ENCODE measurements at places on chromosomes 1 and 21.
A peak's percentile ranks its signal among the peaks of the same experiment; 100 is the strongest.

GRCh38 chr1:165444897-165445370 lies at the start of gene RXRG:
TSS of gene RXRG (minus strand) at chr1:165445126. CDS start at chr1:165444893, 233 bp downstream.
- ATAC-seq: peak; percentile 28

DNA sequence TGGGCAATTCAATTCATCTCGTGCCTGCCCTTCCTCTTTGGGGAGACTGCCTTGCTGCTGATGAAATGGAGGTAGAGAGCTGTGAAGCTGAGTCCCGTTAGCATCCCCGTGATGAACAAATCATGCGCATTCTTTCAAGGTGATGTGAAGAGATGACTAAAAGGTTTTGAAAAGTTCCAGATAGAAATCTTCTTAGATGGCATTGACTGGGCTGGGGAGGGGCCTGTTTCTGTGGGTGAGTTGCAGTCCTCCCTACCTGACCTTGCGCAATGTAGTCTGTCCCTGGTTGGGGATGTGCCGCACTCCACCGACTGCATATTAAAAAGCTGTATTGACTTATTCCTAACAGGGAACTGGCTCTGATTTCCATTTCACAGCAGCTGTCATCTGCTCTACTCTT lies 49.6 kb downstream of the ST6GALNAC3 start:
- ATAC-seq: no peak

DNA sequence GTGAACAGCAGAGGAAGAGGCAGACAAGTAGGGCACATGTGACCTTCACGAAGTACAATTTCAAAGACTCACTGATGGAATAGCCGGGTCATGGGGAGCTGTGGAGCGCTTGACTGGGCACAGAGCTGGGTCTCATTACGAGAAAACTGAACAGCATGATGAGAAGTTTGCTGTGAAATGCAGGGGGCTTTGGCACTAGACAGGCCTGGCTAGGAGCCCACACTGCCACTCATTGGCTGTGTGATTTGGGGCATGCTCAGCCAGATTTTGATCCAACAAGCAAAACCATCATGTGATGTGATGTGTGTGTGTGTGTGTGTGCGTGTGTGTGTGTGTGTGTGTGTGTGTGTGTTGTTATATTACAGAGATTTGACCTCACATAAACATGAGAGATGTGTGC lies 4.9 kb upstream of the IFNGR2 start:
- ATAC-seq: no peak

GRCh38 chr1:75937034-75937433 lies 4.8 kb upstream of the ASB17 start:
- no peak for ATAC-seq

- no peak for ATAC-seq
These were observed 5.2 kb downstream of the ADAMTS4 start for GRCh38 chr1:161193561-161194235.

- ATAC-seq: no peak
These were observed 50.4 kb upstream of the CXADR start for GRCh38 chr21:17462276-17462981.

- ATAC-seq: peak; percentile 77
These were observed 27.4 kb upstream of the COQ8A start for GRCh38 chr1:226912587-226913176.

DNA sequence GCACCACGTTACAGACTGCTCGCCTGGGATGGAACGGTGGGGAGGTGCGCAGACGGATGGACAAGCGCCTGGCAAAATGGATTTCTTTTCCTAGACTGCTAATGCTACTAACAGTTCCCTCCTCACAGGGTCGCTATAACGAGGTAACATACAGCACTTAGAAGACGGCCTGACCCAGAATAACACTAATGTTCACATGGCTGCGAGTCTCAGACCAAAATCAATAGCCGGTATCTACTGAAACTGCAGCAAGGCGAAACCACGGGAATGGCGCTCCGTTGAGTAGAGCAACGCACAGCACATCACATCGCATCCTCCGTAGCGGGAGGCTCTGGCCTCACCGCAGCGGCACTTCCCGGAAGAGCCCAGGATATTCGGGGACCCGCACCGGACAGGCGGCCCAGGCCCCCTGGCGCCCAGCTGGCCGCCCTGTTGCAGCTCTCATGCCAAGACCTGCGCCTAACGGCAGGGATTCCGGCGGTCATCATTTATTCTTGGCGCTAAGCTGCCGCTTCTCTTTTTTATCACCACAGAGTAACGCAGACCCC lies 46.6 kb downstream of the VPS26C start:
- ATAC-seq: peak; percentile 39

DNA sequence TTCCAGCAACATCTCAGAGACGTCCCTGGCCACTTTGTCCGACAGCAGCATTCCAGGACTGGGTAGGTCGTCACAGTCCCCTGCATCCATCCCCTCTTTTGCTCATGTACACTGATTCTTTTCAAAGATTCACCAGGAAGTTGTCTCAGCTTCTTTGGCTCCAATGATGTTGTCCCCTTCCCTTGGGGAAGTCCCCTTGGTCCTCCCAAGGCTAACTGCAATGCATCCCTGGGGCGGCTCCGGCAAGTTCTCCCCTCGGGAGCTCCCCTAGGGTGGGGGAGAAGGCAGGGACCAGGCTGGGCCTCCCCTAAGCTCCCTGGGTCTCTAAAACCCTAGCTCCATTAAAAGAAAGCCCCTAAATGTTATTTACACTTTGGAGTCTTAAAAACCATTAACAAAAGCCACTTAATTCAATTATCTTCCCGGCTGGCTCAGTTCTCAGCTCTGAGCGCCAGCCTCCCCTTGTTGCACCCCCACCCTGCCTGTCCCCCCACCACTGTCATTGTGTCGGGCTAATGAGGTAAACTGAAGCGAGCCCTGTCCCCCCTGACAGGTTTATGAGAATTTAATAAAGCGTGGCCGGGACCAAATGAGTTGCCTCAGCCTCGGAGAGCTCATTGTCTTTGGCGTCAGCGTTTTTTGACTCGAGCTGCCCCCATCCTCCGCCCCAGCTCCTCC lies 25.3 kb downstream of the KNCN start:
- ATAC-seq: no peak

DNA sequence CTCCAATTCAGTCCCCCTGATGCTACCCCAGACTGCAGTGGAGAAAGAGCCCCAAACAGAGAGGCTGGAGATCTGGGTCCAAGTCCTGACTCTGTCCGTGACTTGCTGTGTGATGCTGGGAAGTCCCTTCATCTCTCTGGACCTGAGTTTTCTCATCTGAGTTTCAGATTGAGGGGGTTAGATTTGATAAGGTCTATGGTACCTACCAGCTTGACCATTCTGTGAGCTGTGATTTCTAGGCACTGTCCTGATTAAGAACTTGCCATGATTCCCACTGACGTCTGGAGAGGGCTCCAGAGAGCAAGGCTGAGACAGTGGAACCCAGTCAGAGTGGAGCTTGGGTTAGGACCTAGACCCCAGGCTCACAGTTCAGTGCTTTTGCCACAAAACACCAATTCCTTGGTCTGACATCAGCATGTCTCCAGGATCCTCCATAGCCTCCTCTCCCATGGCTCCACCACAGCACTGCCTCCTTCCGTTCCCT lies 43.8 kb upstream of the DMBX1 start:
- no peak for ATAC-seq

DNA sequence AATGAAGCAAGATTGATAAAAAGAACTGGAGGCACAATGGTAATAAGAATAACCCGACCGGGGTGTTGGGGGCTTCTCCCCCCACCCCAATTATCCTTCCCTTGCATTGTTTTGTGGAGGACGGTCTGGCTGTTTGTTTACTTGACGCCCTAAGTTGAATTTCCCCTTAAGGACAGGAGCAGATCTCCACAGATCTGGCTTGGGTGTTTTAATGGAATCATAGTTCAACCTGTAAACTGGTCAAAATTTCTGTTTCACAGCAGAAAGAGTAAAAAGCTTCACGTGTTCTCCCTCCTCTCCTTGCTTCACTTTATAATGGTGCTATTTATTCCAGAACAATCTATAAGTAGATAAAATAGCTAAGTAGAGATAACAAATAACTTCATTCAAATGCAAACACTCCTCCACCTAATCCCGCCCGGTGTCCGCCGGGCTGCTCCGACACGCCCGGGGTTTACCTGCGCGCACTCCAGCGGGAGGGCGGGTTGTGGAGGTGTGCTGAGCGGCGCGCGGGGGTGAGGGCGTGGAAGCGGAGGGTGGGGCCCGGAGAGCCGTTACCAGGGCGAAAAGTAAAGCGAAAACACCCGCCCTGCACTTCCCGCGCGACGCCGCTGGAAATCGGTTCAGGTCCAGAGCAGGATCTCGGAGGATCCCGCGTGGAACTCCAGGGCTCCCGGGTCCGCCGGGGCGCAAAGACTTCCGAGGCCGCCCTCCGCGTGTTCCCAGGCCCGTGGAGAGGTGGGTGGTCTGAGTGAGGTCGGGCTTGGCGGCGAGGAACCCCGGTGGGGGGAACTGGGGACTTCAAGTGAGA lies 2.0 kb upstream of the ATF3 start:
- ATAC-seq: no peak

DNA sequence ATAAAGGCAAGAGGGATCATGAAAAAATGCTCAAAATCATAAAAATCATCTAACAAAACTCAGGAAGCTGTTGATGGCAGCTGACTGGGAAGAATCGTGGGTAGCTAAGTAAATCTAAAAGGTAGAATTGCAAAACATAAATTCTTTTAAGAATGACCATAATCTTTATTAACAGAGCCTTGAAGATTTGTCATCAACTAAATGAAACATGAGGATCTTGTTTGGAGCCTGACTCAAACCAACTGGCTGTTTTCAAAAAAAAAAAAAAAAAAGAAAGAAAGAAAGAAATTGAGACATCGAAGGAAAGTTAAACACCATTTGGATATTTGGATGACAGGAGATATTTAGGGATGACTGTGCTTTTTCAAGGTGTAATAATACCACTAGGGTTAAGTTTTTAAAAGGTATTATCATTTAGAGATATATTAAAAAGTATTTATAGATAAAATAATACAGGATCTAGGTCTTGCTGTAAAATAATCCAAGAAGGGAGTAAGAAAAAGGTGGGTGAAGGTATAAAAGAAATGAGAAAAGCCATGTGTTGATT lies 48.6 kb downstream of the CD34 start:
- no peak for ATAC-seq

- ATAC-seq: no peak
These were observed 39.4 kb downstream of the ZP4 start for GRCh38 chr1:237851210-237851845.

GRCh38 chr21:27646691-27647090 lies 679.8 kb upstream of the ADAMTS5 start:
- no peak for ATAC-seq

DNA sequence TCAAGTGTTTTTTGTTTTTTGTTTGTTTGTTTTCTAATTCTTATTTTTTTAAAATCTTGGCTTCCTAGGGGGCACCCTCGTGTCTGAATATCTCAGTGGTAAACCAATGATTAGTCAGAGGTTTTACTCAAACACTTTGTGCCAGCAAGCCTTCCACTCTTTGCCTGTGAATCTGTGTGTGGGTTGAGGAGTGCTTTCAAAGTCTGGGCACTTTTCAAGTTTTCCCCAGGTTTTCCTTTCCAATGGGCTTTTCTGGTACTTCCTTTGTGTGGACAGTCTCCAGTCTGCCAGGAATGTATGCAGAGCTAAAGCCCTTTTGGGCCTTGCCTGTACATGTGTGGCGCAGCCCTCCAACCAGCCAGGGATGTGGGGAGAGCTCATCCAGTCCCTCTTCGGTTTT lies 9.7 kb upstream of the PPIE start:
- ATAC-seq: peak; percentile 60

GRCh38 chr1:153730468-153730988 lies 2.7 kb downstream of the INTS3 start:
- ATAC-seq: no peak

DNA sequence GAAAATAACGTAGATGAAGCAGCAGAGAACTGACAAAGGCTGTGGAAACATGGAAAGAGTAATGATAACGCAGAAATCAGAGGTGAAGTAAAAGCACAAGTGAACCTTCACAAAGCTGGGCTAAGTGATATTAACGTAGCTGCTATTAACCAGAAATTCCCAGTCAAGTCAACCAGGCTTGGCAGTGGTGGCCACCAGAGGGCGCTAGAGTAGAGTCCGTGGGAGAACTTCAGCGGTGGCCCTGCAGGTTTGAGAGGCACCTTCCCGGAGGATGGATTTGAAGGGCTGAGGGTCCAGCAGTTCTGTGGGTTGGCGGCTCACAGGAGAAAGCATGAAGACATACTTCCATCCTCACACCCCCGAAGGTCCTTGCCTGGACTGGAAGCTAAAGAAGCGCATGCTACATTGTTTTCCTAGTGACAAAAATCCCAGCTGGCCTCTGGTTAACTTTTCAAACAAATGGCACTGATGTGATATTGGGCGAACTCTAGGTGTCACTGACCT lies 81.7 kb upstream of the ZNF648 start:
- peak; percentile 80 for ATAC-seq

DNA sequence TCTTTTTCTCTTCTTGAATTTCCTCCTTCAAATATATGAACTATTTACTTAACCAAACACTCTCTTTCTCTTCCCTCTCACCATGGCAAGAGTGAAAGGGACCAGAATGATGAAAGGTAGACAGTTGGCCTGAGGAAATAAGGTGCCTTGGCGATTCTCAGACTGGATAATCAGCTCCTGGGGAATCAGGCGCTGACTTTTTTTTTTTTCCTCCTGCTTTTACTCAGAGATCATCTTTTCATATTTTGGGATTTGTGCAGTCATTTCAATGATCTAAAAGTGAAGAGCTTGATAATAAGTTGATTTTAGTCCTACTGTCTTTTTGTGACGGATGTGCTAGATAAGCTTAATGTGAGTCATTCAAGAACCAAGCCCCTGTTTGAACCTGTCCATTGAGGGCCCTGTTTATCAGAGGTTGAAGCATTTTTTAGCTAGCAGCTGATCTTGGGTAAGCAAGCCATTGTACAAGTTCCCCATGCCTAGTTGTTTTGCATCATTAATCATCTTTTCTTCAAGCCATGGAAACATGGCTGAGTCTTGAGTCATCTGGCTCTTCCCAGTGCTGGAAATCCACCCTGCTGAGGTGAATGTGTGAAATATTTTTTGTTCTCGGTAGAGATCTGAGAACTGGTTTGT lies 40.8 kb downstream of the ITSN1 start:
- no peak for ATAC-seq

GRCh38 chr21:45458281-45459170 lies 53.6 kb downstream of the COL18A1 start:
- ATAC-seq: no peak

GRCh38 chr1:212368073-212368484 lies 46.6 kb downstream of the PACC1 start:
- ATAC-seq: peak; percentile 95

DNA sequence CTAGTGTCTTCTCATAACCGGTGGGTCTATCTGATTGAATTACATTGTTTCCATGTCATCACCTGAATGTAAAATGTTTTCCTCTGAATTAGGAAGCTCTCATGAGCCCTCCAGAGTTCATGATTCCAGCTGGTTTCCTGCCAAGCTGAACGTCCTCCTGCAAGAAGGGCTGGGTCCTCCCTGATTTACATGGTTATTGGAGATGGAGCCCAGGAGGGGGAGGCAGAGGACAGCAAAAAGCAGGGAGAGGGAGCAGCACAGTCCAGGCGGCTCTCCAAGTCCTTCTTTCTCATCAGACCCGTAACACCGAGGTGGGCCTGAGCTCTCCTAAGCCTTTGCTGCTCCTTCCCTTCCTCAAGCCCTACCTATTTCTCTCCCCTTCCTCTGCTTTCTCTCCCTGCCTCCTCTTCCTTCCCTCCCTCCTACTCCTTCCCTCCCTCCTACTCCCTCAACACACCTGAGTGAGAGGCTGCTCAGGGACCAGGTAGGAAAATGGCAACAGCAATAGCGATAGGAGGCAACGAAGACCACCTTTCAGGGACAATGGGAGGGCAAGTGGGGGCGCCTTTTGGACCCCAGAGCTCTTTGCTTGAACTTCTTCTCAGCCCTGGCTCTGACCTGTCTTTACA lies 265.9 kb downstream of the PRDM2 start:
- ATAC-seq: no peak

All from activated T-helper 17 cell treated with anti-CD3 and anti-CD28 coated beads, Interleukin-2, amount 50 U/mL, for 72 hours (primary cell).